ENCODE measurements at places on chromosomes 11 and 22.

DNA sequence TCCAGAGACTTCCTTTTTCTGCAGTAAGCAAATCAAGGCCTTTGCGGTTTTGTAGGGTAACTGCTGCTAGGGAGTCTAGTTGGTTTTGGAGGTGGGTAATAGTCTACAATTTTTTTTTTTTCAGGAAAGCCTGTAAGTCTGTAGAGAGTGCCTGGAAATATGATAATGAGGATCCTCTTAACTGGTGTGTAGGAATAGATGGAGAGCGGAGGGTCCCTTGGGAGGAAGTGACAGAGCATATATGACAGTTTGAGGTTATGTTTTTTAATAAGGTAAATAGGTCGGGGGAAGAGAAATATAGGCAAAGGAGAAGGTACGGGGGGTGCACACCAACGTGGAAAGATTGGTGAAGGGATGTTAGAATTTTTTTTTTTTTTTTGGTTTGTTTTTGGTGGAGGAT lies 25.9 kb downstream of the ZNF195 start:
- DNase-seq, result no peak

DNA sequence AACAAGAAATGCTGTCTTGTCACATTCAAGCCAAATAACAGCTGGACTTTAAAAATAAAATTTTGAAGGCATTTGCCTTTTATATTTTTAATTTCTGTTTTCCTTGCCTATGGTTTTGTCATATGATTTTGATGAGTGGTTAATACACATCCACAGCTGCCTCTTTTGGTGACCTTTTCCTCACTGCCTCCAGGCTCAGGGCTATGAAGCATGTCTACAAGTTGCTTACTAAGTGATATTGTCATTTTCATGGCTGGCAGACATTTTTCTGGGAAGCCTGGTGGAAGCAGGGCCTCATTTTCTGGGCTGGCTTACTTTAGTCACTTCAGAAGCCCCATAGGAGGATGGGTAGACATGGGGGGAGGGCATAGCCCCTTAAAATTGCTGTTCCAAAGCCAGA lies 344.9 kb downstream of the SOX6 start:
- DNase-seq, result no peak

DNA sequence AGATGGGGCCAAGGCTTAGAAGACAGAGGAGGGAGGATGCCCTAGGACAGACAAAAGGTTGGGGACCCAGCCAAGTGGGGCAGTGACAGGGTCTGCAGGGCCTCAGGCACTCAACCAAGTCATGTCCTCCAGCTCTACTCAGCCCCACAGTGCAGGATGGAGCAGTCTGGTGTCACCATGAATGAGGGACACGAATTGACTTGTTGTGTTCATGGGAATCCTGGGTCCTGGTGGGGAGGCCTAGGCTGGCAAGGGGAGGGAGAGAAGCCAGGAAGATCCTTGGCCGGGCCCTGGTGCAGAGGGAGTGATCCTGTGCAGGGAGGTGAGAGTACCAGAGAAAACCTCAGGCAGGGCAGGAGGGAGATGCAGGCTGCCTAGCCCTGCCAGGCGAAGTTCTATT lies 12.0 kb downstream of the P2RY6 start:
- no peak for DNase-seq

DNA sequence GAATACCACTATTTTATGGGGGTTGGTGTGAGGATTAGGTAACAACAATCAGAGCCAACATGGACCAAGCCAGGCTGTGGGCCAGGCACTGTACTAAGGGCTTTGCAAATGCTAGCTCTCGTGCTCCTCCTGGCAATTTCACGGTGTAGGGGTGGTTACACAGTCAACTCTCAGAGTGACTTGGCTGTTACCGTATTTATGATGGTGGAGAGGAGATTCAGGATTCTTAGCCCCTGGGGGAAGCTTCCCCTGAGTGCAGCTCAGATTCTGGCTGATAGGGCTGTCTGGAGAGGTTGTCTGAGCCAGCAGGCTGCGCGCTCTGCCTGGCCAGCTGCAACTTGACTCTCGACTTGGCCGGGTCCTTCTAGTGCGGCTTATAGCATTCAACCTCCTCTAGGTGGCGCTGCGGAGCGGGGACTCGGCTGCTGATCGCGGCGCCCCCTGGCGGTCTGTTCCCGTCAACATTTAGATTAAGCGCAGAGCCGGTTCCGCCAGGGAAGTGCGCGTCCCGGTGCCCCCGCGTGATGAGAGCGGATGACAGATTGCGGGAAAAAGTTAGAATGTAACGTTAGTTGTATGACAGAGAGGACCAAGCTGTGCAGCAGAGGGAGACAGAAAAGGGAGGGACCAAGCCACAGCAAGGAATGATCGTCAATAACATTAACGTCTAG lies 4.5 kb upstream of the NCF4 start:
- peak; percentile 59 for DNase-seq
